ENCODE measurements at places on chromosomes 5 and 9. TPM values are rescaled to one million over a fixed set of nuclear protein-coding genes. Genes with fewer than 3 reads are reported as not detected.

The PCDHGB6 gene
- polyA plus RNA-seq = 3.2 TPM

- DNase-seq = peak; percentile 48
These were observed 96.4 kb downstream of the DIRAS2 start for GRCh38 chr9:90546200-90546599.

- DNase-seq = peak; percentile 73
These were observed 95.7 kb downstream of the TTC39B start for GRCh38 chr9:15211160-15211814.

DNA sequence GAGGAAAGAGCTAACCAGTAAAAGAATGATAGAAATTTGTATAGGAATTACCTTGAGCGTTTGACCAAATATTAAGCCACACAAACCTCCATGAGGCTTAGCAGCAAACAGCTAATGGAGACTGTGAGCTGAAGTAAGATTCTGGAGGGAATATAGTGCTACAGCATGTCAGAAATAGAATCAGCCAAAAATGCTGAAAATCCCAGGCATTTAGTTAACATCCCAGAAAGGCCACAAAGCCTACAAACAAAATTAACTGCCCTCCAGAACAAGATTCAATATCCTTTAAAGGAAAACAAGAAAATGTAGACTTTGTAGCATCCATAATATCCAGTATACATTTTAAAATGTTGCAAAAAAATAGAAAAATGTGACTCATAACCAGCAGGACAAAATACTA is 257.8 kb upstream of the TUSC1 start:
- no peak for DNase-seq

The ADCY2 gene
- polyA plus RNA-seq = not detected

- DNase-seq = no peak
These were observed 29.5 kb downstream of the S1PR3 start for GRCh38 chr9:89020754-89021153.

The IL13 gene
- polyA plus RNA-seq = not detected

DNA sequence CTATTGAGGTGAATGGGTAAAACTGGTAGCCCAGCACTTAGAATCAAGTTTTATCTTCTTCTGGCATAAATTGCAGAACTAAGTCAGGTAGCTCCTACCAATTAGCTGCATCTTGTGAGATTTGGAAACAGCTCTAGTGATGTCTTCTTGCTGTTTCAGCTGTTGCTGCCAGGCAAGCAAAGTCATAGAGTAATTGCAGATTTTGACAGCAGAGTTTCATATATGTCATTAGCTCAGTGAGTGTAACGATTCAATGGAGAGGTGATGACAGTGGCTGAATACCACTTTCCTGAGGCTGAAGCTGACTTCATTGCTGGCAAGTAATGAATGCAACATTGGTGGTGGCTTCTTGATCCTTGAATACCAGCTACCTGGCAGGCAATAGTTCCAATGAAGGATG is 1109.7 kb upstream of the CDH18 start:
- DNase-seq = no peak

DNA sequence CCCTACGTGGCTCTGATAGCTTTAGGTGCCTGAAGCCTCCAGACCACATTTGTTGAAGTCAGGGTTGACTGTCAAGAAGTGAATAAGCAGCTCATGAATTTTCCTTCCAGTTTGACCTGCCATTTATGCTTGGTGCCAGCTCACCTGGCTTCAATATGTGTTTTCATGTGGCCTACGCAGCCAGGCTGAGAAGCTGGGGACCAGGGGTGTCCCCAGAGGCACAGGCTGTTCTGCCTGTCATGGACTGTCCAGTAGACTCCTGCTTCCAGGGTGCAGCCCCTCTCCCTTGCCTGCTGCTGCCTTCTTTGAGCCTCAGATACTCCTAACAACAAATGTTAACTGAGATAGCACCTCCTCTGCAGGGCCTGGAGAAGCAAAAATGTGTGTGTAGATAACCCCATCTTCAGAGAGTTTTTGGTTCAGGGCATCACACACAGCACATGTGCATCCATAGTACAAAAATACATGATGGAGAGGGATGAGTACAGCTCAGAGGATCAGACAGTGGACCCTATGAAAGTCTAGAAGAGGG is 5.8 kb downstream of the TNFAIP8 start:
- no peak for DNase-seq

DNA sequence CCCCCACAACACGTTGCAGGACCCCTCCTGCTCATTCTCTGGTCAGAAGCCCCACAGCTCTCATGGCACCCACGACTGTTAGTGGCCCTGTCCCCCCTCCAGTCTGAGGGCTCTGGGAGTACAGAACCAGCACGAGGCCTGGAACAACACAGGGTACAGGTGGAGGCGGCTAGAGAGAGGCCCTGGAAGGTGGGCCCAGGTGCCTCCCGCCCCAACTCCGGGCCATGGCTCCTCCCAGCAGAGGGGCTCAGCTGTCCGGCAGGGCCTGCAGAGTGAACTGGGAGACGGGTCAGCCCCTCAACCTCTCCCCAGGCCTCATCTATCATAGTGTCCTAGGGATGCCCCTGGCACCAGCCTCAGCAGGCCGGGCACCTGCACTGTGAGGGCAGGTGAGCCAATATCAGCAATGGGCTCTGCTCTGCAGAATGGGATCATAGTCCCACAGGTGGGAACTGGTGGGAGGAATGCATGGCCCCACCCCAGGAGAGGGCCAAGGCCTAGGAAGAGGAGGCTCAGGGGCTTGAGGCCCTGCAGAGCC is 58.6 kb downstream of the BARX1 start:
- DNase-seq = no peak

GRCh38 chr5:139758510-139759075 is 37.0 kb upstream of the PSD2 start:
- DNase-seq = no peak

GRCh38 chr5:172726966-172727365 is 44.0 kb downstream of the DUSP1 start:
- DNase-seq = no peak

- no peak for DNase-seq
These were observed 28.5 kb downstream of the KCNV2 start for GRCh38 chr9:2745560-2746380.

- no peak for DNase-seq
These were observed 1.2 kb upstream of the VPS13A start for GRCh38 chr9:77176106-77176505.

DNA sequence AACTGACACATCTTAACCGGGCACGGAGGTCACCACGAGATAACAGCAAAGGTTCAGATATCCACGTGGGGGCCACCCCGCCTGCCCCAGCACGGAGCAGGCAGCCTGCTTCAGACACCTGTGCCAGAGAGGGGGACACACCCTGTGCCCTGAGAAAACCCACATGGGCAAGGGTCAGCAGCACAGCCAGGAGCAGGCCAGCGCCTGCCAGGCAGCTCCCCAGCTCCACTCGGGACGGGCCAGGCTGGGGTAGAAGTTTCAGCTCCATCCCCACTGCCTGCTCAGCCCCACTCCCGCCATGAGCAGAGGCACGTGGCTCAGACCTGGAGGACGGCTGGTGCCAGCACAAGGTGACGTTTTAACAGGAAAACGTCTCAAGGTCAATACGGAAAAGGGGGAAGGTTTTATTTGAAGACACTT is 22.2 kb downstream of the SLC12A7 start:
- DNase-seq = no peak

The PCDHB10 gene
- 1.3 TPM for polyA plus RNA-seq

GRCh38 chr5:132364319-132364718 is 5.2 kb upstream of the SLC22A5 start:
- DNase-seq = peak; percentile 94

- no peak for DNase-seq
These were observed 25.1 kb downstream of the ZNF618 start for GRCh38 chr9:113901221-113901688.

GRCh38 chr9:129983891-129984290 is 59.1 kb downstream of the FNBP1 start:
- DNase-seq = peak; percentile 73

DNA sequence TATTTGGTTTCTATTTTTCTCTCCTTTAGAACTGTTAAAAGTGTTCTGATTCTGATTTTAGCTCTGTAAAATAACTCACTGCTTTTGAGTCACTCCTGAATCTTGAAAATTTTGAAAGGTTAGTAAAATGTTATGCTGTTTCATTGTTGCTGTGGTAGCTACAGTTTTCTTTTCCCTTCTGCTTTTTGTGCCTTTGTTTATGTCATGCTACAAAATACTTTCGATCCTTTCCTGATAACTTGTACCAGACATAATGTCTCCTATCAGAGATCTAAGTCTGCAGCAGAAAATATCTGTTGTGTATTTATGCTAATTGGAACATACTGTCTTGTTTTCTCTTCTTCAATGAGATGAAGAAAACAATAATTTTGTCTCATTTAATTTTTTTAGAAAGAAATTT is 26.9 kb upstream of the CEP120 start:
- DNase-seq = no peak

The IFNK gene
- not detected for polyA plus RNA-seq

The PCDHGA9 gene
- polyA plus RNA-seq = 0.61 TPM

DNA sequence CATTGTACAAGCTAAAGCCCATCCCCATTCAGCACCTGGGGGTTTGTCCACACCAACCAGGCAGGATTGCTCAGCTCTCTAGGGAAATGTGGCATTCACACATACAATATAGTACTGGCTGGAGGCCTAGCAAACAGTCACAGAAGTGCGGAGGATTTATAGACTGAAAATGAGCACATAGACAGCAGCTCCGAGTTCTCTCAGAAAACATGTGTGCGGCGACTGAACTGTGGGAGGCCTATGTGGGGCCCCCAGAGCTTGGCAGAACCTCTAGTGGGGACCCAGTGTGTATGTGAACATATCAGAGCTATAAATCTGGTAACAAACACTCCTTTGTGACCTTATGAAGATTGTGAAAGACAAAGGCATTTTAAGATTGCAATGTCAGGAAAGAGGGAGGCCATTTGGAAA is 431.1 kb downstream of the DTWD2 start:
- peak; percentile 18 for DNase-seq

GRCh38 chr5:147310059-147310704 is 75.4 kb downstream of the STK32A start:
- DNase-seq = peak; percentile 72

The OMD gene
- polyA plus RNA-seq = 0.13 TPM

The GABRP gene
- not detected for polyA plus RNA-seq

The FCN1 gene
- polyA plus RNA-seq = not detected

- DNase-seq = no peak
These were observed 11.6 kb upstream of the AKNA start for GRCh38 chr9:114399381-114399780.

- DNase-seq = no peak
These were observed 30.9 kb downstream of the NR4A3 start for GRCh38 chr9:99852617-99853016.

DNA sequence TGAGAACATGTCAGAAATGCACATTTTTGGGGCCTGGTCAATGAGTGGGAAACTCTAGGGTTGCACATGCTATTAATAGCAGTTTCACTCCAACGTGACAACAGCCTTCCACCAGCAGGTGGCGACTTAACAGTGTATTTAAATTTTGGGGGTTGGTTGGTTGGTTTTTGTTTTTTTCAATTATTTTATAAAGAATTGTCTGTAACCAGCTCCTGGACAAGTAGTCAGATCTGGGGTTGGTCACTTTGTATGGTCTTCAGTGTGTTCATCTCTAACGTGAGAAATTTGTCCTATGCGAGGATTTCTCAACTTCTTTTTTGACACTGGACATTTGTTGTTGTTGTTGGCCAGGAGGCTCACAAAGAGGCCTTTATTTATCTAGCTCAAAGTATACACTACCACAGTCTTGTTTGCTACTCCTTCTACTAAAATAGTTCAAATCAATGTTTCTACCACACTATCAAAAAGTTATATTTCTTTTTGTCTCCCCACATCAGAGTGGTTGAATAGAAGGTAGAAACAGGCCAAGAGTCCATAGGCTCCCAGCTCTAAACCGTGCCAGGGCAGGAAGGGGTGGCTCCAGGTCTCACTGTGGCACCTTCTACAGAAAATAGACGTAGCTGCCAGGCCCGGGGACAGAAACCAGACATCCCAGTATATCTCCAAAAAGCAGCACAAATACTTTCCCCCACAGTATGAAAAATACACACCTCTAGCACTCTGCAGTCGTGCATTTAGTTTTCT is 110.4 kb downstream of the TRPM6 start:
- DNase-seq = peak; percentile 83

- DNase-seq = no peak
These were observed 17.0 kb downstream of the ACO1 start for GRCh38 chr9:32401488-32401887.

DNA sequence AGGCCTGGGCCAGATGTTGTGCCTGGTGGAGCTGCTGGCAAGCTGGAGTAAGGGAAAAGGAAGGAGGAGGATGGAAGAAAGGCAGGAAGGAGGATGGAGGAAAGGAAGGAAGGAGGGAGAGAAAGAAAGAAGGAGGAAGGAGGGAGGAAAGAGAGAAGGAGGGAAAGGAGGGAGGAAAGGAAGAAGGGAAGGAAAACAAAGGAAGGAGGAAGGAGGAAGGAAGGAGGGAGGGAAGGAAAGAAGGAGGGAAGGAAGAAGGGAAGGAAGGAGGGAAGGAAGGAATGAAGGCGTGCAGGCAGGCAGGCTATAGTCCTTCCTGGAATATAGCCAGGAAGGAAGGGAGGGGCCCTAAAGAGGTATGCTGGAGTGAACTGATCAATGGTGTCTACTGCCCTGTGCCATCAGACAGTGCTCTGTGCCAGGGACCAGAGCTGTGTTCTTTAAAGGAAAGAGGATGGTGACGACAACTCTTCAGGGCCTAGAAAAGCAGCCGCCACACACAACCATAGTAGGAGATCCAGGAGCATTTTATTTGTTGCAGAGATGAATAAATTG is 61.4 kb upstream of the UBTD2 start:
- no peak for DNase-seq

DNA sequence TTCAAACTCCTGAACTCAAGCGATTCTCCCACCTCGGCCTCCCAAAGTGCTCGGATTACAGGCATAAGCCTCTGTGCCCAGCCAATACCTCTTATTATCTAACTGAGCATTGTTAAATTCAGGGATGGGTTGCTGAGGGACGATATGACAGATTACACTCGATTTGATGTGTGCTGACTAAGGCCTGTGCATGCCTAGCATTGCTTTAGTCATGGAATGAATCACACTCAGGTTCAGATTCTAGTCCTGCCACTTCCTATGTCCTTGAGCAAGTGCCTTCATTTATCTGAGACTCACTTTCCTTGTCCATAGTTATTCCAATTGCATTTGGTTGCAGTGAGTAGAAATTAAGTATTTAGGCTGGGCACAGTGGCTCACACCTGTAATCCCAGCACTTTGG is 19.5 kb downstream of the THBS4 start:
- DNase-seq = peak; percentile 65

The TAL2 gene
- polyA plus RNA-seq = not detected

DNA sequence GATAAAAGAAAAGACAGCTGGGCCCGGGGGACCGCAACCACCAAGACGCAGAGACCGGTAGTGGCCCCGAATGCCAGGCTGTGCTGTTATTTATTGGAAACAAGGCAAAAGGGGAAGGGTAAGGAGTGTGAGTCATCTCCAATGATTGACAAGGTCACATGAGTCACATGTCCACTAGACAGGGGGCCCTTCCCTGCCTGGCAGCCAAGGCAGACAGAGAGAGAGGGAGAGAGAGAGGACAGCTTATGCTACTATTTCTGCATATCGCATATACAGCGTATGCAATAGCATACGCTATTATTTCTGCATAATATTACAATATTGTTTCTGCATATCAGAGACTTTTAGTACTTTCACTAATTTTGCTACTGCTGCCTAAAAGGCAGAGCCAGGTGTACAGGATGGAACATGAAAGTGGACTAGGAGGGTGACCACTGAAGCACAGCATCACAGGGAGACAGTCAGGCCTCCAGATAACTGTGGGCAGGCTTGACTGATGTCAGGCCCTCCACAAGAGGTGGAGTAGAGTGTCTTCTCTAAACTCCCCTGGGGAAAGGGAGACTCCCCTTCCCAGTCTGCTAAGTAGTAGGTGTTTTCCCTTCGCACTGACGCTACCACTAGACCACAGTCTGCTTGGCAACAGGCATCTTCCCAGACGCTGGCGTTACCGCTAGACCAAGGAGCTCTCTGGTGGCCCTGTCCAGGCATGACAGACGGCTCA is 50.3 kb downstream of the RFX3 start:
- no peak for DNase-seq

The SYK gene
- polyA plus RNA-seq = not detected
